GM23338 (cell line): ENCODE measurements at places on chromosomes 12 and 14. TPM values are rescaled to one million over a fixed set of nuclear protein-coding genes. Genes with fewer than 3 reads are reported as not detected.

The FBRSL1 gene
- 65.9 and 89.8 TPM in 2 replicates for total RNA-seq

The TROAP gene
- total RNA-seq, result 27.6 and 46.4 TPM in 2 replicates

The GLRX5 gene
- 91.4 and 96.6 TPM in 2 replicates for total RNA-seq

The TPH2 gene
- 1.0 and 1.4 TPM in 2 replicates for total RNA-seq

The ADCK1 gene
- 8.5 and 11.2 TPM in 2 replicates for total RNA-seq

The NPFF gene
- total RNA-seq, result 0.69 TPM in 1 of 2 replicates, not detected in the other

The ASIC1 gene
- 1.5 and 1.6 TPM in 2 replicates for total RNA-seq

GRCh38 chr12:42977451-42978230, 388.1 kb upstream of the PRICKLE1 start:
- DNase-seq, result no peak

DNA sequence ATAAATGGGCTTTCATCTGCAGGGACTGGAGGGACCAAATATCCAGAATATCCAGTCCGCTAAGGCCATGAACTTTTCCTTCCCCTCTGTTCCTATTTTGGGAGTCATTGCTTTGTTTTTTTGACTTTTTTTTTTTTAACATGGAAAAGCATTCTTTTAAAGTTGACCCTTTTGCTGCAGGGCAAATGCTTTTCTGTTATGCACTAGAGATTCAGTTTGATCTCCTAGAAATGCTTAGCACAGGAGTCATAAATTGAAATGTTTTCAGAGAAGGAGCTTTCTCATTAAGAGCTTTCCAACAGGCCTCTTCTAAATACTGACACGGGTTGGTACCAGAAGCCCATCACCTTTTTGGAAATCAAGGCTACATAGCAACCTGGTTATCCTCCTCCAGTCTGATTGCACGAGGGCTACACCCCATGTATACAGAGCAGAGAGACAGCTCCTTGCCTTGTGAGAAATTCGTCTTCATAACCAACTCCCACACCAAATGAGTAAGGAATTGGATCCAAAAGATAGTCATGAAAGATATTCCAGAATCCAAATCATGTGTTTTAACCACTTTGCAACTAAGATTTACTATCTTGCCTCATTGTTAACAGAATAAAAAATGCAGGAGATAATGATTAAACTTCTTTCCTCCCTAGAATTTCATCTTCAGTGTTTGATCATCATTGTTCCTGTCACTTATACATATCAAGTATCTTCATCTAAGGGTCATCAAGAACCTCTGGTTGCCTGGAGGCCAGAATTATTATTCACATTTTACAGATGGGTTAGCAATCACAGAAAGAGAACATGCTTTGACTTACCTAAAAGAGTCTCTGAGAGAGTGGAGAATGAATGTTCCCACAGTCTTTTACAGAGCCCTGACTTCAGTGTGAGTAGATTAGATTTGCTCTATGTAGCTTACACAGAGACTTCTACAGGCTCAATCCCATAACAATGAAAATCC, 389.4 kb downstream of the ZFP36L1 start:
- DNase-seq, result no peak

GRCh38 chr12:58285551-58285950, 344.2 kb downstream of the ATP23 start:
- peak; percentile 72 for DNase-seq

DNA sequence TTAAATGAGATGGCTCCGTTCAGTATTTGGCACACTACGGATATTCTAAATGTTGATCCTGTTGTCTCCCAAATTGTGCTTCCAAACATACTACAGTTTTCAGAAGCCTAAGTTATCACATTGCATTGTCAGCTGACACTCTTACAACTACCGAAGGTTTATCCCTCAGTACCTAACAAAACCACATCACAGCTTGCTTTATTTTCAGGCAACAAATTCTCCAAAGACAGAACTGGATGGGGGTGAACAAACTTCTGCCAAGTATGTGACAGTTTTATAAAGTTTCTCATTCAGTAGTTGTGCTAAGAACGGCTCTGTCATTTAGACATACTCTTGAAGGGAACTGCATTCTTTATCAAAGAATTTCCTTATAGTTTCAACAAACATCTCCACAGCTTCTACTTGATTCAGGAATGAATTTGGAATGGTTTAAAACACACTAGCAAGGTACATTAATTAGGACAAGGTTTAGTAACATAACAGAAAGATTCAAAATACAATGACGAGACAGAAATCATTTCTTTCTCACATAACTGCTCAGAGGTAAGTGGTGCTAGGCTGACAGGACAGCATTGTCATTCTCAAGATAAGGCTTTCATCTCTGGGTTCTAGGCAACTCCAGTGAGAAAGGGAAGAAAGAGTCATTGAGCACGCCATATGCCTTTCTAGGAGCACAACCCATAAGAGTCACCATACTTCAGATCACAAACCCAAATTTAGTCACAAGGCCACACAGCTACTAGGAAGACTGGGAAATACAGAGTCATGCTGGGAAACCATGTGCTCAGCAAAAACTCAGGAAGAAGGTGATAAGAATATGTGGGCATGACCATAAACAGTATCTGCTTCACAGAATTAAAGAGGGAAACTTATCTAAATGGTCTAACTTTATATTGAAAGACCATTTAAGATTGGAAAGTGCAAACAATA, 100.7 kb downstream of the DUSP6 start:
- DNase-seq, result no peak

- DNase-seq, result no peak
These were observed 359.4 kb downstream of the TMEM121 start for GRCh38 chr14:105885561-105886320.

DNA sequence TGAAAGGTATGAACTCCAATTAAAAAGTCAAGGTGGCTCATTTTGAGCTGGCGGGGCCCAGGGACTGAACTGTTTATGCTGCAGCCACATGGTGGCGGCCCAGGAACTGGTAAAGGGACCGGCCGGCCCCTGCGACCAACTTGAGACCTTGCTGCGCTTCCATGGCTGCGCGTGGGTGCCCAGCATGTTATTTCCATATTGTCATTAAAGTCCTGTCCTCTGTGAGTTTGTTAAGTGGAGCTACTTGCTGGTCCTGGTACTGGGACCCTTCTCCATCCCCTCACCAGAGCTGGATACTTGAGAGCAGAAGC, 62.3 kb downstream of the BEGAIN start:
- peak; percentile 90 for DNase-seq

DNA sequence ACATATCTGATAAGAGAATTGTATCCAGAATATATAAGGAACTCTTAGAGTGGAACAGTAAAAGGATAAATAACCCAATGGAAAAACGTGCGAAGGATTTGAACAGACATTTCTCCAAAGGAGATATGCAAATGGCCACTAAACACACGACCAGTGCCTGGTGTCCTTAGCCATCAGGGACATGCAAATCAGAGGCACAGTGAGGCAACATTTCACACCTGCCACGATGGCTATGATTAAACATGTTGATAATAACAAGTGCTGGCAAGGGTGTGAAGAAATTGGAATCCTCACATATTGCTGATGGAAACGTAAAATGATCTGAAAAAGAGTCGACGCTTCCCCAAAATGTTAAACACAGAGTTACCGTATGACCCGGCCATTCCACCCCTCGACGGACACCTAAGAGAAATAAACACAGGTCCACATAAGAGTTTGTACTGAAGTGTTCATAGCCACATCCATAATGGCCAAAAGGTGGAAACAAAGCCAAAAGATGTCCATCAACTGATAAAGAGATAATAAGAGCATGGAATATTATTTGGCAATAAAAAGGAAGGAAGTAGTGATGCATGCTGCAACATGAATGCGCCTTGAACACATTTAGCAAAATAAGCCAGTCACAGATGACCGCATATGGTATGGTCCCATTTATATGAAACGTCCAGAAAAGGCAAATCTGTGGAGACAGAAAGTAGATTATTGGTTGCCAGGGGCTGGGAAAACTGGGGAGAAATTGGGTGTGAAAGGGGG, 6.3 kb upstream of the TMEM121 start:
- DNase-seq, result no peak

DNA sequence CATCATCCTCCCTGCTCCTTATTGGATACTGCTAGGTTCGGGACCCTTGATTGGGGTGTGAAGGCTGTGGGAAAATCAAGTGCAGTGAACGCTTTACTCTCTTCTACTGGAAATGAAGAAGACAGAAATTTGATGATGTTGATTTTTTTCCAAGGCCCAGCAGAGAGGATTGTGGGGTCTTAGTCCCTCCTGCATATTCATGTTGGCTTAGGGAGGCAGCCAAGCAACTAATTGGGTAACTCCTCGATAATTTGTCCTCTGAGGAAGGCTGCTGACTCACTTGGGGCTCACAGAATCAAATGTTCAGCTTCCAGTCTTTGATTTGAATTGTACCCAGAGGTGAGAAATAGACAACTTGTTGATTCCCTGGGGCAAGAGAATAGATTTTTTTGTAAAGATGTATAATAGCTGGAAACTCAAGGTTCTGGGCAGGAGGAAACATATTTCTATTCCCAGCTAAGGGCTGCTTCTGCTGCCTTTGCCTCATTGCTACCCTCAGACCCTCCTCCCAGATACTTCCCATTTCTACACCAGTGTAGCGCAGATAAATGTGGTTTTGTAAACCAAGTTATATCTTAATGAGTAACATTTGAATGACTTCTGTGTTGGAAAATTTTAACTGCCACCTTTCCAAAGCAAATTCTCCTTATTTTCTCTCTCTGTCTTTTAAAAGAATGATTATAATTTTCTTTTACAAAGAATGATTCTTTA, 21.7 kb downstream of the NEUROD4 start:
- DNase-seq, result no peak

GRCh38 chr14:27916326-27916725, 850.3 kb upstream of the FOXG1 start:
- DNase-seq, result no peak

- no peak for DNase-seq
These were observed 120.9 kb upstream of the ATP2B1 start for GRCh38 chr12:89829434-89829975.

DNA sequence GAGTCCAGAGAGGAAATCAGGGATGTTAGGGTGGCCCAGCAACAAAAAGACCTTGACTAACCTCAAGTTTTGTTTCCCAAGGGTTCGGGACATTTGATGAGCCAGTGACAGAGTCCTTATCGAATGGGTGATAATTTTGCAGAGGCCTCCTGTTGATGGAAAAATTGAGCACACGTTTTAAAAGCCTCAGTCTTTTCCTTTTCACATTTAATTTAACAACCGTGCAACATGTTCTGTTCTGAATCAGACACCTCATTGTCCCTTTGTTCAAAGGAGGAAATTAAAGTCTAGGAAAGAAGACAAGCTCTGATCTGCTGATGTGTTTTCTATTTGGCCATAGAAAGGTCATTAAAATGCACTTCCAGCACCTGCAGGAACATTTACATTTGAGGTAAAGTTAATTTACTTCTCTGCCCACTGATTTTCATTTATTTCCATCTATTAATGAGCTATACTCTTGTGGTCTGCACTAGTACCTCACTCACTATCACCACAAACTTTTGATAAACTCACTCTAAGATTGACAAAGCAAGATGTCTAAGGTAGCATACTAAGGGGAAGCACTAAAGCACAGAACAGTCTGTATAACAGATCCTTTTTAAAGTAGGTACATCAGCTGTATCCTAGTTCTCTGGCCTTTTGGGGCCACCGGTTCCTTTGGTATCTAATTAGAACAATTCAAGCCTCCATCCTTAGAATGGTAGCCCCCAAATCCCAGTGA, 147.0 kb downstream of the RPAP3 start:
- no peak for DNase-seq

DNA sequence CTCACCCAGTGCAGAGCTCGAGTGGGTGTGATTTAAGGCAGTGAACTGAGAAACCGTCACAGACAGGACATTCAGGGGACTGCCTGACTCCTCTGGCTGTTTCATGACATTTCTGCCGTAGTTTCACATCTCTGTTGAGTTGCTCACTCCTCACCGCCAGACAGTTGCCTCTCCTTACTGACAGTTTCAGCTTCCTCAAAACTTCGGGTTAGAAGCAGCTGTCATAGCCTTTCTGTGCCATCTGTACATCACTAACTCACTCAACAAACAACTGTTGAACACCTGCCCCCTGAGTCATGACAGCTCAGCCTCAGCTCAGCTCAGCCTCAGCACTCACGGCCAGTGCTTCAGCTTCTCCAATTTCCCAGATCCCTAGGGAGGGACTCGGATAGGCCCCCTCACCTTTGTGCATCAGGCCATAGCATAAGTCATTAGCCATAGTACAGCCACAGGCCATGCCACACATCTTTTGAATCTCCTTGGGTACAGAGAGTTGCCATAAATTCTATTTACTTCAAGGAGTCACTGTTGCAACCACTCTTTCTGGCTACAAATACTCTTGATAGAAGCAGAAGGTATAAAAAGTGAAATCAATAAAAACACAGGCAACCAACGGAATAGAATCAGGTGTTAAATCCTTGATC, 6.2 kb upstream of the SLC15A4 start:
- DNase-seq, result no peak

DNA sequence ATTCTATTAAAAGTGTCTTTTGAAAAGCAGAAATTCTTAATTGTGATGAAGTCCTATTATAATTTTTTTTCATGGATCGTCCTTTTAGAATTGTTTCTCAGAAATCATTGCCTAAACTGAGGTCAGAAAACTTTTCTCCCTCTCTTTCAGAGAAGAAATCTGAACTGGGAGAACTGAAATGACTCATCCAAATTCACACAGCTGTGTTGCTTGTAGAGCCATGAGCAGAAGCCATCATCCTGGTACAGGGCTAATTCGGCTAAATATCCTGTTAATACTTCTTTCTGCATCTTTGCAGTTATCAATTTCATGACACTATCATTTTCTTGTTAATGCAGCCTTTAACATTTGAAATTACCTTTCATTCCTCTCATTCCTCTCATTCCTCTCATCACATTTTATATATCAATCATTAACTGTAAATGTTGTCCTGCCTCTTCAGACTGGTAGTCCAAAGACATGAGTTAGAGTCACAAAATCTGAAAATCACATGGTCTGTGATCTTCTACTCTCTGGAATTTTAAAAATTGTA, 15.5 kb downstream of the SLC15A5 start:
- DNase-seq, result no peak

GRCh38 chr14:70600382-70601157, at the start of gene MED6:
TSS of gene MED6 (minus strand) at chr14:70600655. CDS start at chr14:70600637, 18 bp downstream.
- DNase-seq, result peak; percentile 98

- DNase-seq, result no peak
These were observed 421.8 kb upstream of the PDE3A start for GRCh38 chr12:19946550-19946949.

DNA sequence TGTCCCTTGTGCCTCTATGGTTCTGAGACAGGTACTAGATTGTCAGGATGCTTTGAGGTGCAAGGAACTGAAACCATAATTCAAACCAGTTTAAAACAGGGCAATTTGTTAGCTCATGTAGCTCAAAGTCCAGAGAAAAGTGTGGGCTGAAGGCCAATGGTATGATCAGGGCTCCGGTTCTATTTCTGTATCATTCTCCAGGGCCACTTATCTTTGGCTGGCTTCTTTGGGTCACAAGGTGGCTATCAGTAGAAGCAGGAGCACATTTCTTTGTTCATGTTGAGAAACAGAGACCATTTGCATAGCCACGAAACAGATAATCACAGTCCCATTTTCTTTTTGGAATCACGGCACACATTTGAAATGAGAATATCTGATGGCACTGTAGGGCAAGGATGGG, 294.9 kb downstream of the ETNK1 start:
- no peak for DNase-seq
